ENCODE measurements at places on chromosomes 12 and 14.

- peak; percentile 38 for DNase-seq
These were observed 413 bp upstream of the TUBA1C start for GRCh38 chr12:49264466-49264872.

DNA sequence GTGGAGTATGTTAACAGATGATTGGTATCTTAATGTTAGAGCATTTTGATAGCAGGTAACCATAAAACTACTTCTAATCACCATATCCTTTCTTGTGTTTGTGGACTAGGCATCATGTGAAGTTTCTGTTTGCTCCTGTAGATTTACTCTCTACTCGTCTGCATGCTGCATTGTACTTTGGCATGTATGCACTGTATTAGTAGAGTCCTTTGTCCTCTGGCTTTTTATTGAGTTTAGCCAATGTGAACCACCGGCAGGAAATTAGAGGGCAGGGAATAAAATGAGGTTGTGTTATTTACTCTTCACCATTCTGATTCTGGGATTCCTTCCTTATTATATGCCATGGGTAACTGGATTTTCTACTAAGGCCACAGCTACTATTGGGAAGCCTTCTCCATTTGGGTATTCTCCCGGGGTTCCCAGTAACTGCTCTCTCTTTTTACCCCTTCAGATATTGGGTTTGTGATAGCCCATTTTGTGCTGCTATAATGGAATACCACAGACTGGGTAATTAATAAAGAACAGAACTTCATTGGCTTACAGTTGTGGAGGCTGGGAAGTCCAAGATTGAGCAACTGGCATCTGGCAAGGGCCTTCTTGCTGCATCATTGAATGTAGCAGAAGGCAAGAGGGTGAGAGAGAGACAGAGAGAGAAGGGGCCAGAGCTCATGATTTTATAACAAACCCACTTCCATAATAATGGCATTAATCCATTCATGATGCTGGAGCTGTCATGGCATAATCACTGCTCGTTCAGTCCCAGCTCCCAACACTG is 22.4 kb downstream of the FAM177A1 start:
- no peak for DNase-seq

GRCh38 chr14:53857625-53858344 is 98.8 kb downstream of the BMP4 start:
- no peak for DNase-seq

DNA sequence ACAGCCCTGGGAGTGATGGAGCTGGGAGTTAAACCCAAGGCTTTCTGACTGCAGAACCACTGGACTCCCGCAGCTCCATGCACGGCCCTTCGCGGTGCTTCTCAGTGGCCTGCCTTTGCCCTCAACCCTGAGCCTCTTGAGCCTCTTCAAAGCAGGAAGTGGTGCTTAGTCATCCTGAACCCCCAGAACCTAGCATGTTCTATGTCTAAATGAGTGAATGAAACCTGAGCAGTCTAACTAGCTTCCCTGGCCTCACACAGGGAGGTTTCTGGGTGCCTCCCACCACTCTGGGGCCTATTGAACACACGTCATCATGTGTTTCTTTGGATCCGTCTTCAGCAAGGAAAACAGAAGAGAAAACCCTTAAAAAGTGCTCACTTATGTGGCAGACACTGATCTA is 117.9 kb upstream of the SFSWAP start:
- DNase-seq: no peak

- no peak for DNase-seq
These were observed 114.8 kb downstream of the RIMBP2 start for GRCh38 chr12:130601327-130601726.

DNA sequence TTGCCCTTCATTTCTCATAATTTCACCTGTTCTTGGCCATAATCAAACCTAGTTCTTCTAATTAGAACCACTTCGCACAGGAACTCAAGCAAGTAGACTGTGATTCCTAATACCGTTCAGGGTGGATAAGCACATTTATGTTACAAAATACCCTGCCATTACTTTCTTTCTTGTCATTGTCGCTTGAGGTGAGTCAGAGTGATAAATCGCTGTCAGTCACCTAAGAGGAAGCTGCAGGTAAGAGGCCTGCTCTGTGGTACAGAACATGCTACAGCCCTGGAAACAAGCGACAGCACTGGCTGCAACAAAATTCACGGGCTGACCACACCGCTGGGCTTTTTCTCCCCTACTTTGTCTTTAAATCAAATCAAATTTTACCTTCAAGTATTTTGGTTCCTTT is 218.2 kb downstream of the ANO6 start:
- DNase-seq: no peak

GRCh38 chr12:25701290-25701689 is 148.2 kb upstream of the LMNTD1 start:
- no peak for DNase-seq

GRCh38 chr14:47220096-47220495 is 455.3 kb downstream of the MDGA2 start:
- no peak for DNase-seq

GRCh38 chr14:74080820-74081460 is 3.3 kb downstream of the ALDH6A1 start:
- no peak for DNase-seq

DNA sequence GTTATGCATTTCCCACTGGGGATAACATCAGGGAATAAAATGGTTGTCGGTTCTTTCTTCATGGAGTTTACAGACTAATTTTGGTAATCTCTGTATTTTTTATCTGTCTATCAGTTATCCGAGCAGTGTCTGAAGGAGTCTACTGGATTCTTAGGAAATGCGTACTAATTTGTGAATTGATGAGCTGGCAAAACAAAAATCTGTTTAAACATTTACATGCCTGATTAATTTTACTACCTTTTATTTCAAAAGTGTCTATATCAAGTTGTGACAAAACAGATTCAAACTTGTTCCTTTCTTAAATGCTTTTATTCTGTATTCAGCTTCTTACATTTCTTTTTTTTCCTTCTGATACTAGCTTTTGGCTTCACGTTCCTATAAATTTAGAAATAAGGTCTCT is 4.4 kb downstream of the RIMKLB start:
- DNase-seq: no peak

- DNase-seq: no peak
These were observed 19.5 kb downstream of the TTC9 start for GRCh38 chr14:70660967-70661893.

DNA sequence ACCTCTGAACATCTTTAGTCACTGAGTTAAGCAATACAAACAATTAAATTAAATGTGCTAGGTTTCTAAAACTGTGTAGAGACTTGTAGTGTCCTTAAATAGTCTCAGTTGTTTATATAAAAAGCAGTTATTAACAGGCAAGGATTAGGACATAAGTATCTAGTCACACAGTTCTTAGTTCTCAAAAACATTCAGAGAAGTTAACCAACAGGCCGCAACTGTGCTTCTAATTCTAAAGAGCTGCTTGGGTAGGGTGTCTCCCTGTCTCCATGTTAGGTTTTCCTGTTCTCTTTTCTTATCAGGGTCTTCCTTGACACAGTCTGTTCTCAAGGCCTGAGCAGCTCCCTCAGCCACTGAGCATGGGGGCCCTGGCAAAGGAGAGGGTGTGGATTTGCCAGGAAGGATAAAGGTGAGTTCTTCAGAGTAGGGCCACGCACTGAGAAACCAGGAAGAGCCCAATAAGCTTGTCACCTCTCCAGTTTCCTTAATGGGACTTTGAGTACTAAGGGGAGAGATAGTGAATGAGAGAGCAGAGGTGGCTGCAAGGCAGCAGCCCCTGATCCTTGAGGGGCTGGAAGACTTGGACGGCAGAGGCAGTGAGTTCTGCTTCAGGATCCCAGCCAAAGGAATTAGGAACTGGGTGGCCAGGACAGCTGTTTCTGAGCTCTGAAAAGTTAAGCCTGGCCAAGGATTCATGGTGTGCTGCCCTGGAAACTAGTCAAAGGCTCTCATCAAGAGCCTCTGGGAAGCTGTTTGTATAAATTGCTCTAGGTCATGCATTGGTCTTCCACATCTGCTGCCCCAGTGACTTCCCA is 177.3 kb downstream of the MYRFL start:
- DNase-seq: no peak

DNA sequence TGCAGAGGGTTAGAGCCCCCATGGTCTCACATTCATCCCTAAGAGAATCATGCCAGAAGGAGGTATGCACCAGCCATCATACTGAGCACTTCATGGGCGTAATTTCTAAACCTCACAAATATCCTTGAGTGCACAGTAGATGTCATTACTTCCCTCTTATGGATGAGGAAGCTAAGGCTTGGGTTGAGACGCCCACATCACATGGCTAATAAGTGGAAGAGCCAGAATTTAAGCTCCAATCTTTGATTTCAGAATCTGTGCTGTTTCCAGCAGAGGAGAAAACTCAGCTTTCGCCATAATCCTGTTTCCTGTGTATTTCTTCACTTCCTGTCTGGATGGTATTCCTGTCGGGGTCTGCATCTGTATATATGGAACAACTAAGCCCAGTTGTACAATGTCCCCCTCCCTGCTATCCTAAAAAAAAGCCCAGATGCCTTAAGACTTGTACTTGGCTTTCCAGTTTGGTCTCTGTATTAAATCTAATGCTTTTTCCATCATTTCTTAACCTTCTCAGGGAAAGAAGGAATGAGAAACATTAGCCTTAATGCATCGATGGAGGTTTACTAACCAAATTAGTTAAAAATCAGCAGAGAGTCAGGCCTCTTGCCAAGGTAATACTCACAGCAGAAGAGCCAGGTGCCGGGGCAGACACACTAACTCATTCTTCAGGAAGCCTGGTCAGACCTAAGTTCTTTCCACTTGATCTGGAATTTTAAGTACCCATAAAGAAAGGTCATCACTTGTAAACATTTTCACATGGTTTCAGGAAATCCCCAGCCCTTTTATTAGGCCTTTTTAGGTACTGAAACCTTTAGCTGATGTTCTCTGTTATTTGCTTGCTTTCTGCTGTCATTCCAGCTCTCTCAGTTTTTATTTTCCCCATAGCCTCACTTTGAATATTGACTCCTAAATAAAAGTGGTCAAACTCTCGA is 5.3 kb downstream of the ISCU start:
- no peak for DNase-seq

- no peak for DNase-seq
These were observed 74.2 kb upstream of the ATP2B1 start for GRCh38 chr12:89782807-89783206.

- DNase-seq: no peak
These were observed 146.5 kb upstream of the MYL2 start for GRCh38 chr12:111066744-111067437.

GRCh38 chr12:22812531-22812930 is 187.6 kb downstream of the ETNK1 start:
- no peak for DNase-seq

DNA sequence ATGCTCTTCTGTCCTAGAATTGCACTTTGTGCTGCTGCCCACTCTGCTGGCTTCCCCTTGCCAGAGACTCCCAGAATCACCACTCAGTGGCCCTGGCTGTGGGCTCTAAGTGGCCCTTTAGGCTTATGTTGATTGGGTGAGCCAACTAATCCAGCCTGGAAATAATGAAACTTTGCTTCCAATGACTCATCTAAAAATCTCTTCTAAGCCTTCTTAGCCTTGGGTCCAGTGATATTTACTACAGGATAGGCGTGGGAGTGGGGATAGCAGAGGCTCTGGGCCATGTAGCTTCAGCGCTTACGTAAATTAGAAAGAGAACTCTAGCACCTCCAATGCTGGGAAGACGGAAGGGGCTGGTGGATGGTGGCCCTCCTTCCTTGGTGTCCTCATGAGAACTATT is 137.9 kb downstream of the TTC8 start:
- no peak for DNase-seq

DNA sequence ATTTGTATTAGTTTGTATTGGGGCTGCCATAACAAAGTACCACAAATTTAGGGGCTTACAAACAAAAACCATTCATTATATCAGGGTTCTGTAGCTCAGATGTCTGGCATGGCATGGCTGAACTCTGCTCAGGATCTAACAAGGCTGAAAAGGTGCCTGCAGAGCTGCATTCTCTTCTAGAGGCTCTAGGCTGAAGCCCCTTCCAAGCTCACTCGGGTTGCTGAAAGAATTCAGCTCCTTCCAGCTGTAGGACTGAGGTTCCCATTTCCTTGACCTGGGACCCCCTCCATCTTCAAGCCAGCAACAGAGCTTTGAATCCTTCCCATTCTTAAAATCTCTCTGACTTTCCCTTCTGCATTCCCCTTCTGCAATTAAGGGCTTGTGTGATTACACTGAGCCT is 90.7 kb downstream of the NUAK1 start:
- DNase-seq: no peak

DNA sequence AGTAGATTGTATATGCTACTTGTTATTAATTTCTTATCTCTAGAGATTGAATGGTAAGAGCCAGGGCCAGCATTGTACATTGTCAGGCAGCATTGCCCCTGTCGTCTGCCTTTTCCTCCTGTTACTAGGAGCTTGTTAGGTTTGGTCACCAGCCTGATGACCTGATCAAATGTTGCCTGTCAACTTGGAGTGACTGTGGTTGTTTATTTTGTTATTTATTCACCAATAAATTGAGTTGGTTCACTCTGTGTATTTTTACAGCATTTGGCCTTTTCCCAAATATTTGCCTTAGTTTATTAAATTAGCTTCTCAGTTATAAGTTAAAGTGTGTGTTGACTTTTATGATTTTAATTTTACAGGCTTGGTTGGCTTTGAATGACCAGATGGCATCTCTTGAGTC is 88.4 kb downstream of the PRKCH start:
- DNase-seq: no peak

GRCh38 chr12:62605981-62606380 is 139.4 kb downstream of the MON2 start:
- no peak for DNase-seq

- DNase-seq: no peak
These were observed 46.3 kb downstream of the MON2 start for GRCh38 chr12:62512901-62513300.

DNA sequence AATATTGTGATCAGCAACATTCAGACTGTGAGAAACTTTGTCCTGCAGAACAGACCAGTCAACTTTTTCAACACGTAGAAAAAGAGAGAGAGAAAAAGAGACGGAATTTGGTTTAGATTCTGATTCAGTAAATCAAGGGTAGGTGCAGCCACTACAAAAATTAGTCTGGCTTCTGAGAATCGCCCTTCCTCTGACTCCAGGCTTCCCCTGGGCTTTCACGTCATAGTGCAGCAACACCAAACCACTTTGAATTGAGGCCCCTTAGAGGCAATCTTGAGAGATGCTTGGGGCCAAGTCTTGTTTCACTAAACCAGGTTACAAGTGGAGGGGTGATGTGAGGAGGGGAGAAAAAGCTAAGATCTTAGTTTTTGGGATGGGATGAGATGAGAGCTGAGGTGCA is 37.5 kb upstream of the PTGR2 start:
- DNase-seq: no peak

DNA sequence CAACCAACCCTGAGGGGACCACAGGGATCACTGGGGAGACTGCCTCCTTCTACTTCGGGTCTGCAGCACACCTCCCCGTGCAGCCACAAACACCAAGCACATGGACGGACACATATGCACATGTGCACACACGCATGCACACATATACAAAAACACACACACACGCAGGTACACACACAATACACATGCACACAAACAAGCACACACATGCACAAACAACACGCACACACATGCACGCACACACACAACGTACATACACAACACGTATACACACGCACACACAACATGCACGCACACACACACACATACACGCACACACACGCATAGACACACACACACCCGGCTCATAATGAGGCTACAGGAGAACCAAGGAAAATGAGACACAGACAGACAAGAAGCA is 203.6 kb downstream of the DPF3 start:
- DNase-seq: no peak

GRCh38 chr12:26032719-26033241 is 74.3 kb downstream of the RASSF8 start:
- DNase-seq: no peak

GRCh38 chr12:77590306-77590705 is 240.4 kb upstream of the NAV3 start:
- DNase-seq: no peak

- no peak for DNase-seq
These were observed 364.1 kb upstream of the KITLG start for GRCh38 chr12:88944397-88944796.
